ENCODE measurements at places on chromosomes 12 and 14. TPM values are rescaled to one million over a fixed set of nuclear protein-coding genes. Genes with fewer than 3 reads are reported as not detected.

SLC41A2 gene
- 0.66 TPM for polyA plus RNA-seq

CLEC6A gene
- not detected for polyA plus RNA-seq

E2F7 gene
- polyA plus RNA-seq, result 8.8 TPM

C12orf56 gene
- polyA plus RNA-seq, result 2.0 TPM

TPI1 gene
- 3,018 TPM for polyA plus RNA-seq

CLEC14A gene
- 0.17 TPM for polyA plus RNA-seq

GPRC5A gene
- 1.3 TPM for polyA plus RNA-seq

FAM161B gene
- polyA plus RNA-seq, result 0.14 TPM

RPAP3 gene
- polyA plus RNA-seq, result 3.1 TPM

ACOT4 gene
- polyA plus RNA-seq, result 1.2 TPM

NABP2 gene
- polyA plus RNA-seq, result 59.8 TPM

KICS2 gene
- polyA plus RNA-seq, result 5.6 TPM

CLEC4C gene
- polyA plus RNA-seq, result 0.13 TPM

GPR137C gene
- polyA plus RNA-seq, result 2.7 TPM
